Urothelium cell line (cell line): ENCODE measurements at places on chromosomes 5 and 9.

- peak; percentile 42 for DNase-seq
These were observed 974 bp downstream of the C9orf40 start for GRCh38 chr9:74951725-74952151.

DNA sequence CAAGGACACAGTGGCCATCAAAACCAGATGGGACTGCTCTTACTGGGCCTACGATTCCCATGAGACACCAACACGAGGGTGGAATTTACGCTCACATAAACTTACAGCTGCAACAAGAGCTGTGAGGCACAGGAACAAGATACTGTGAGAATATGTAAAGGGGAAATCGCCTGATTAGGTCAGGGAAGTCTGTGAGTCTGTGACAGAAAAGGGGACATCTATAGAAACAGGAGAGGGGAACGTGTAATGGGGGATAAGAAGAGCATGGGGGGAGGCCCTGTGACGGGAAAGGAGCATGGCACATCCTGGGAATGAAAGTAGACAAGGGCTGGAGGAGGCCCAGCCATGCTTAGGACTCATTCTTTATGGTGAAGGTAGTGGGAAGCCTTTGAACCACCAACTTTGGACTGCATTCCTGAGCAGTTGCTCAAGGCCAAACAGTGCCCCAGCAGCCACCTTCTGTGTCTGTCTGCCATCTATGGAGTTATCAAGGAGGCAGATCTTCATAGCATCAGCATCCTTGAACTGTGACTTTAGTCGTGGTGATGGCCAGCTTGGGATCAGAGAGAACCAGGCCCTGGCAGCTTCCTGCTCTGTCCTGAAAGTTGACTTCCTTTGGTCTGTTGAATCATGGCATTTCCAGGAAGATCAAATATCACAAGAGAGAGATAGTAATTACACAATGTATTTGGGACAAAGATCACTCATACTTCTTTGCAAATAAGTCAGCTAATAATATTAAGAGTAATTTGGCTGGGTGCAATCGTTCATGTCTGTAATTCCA, 87.9 kb upstream of the FAM169A start:
- DNase-seq, result peak; percentile 43

GRCh38 chr5:176492431-176492830, 44.2 kb downstream of the FAF2 start:
- no peak for DNase-seq

- DNase-seq, result no peak
These were observed 62.6 kb upstream of the DMAC1 start for GRCh38 chr9:7862170-7862569.

DNA sequence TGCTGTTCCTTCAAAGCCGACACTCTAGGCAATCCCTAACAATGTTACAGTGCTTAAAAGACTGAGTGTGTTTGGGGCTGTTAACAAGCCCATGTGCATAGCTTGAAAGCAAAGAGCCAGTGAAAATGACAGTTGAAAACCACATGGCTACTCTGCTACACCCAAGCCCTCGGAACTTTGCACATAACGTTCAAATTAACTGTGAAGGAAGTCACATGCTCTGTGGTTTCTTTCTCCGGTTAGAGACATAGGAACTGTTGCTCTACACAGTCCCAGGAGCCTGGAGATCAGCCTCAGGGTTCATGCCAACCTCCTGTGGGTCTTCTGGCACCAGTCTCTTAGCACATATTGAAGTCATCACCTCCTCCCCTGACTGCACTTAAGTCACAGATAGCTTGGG, 51.1 kb downstream of the C9orf152 start:
- no peak for DNase-seq

GRCh38 chr5:115050866-115051265, 118.8 kb downstream of the TRIM36 start:
- no peak for DNase-seq

DNA sequence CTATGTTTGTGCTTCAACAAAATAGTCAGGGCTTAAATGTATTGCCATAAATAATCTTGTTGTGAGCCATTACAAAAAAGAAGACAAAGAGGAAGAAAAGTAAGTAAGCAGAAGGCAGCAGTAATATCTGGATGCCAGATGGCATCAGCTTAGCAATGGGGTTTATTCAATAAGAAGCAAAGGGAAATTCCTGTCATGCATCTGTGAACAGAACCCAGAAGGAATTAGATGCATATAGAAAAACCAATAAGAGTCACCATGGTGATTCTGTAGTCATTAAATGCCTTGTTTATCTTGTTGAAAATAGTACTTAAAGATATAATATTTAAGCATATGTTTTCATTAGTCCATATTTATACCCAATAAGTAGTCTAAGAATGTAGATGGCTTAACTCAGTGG, 216.0 kb downstream of the ADAMTSL1 start:
- no peak for DNase-seq

DNA sequence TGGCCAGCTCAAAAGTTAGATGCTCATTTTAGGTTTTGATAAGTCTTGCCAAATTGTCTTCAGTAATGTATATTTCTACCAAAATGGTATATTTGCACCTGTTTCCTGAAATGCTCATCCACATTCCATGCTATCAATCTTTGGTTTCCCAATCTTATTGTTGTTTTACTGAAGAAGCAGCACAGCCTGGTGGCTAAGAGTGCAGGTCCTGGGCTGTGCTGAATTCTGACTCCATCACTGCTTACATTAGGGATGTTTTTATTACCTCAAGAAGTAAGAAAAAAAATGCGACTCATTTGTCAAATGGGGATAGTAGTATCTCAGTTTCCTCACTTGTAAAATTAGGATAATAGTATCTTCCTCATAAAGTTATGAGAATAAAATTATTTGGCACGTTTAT, 13.6 kb upstream of the S100Z start:
- no peak for DNase-seq

DNA sequence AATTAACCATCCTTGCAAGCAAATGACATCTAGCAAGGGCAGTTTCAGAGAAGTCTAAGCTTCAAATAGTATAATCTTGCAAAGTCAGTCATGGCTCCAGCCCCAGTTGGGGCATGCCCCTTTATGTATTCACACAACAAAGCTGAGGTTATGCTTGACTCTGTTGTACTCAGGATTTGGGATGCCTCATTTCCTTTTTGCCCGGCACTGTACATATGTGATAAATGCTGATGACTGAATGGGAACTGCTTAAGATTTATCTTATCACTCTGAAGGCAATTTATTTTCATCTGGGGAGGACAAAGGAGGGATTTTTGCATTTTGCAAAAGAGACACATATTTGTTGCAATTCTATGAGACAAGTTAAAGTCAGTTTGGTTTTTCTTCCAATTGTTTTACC, 219.2 kb downstream of the TRPM3 start:
- no peak for DNase-seq

DNA sequence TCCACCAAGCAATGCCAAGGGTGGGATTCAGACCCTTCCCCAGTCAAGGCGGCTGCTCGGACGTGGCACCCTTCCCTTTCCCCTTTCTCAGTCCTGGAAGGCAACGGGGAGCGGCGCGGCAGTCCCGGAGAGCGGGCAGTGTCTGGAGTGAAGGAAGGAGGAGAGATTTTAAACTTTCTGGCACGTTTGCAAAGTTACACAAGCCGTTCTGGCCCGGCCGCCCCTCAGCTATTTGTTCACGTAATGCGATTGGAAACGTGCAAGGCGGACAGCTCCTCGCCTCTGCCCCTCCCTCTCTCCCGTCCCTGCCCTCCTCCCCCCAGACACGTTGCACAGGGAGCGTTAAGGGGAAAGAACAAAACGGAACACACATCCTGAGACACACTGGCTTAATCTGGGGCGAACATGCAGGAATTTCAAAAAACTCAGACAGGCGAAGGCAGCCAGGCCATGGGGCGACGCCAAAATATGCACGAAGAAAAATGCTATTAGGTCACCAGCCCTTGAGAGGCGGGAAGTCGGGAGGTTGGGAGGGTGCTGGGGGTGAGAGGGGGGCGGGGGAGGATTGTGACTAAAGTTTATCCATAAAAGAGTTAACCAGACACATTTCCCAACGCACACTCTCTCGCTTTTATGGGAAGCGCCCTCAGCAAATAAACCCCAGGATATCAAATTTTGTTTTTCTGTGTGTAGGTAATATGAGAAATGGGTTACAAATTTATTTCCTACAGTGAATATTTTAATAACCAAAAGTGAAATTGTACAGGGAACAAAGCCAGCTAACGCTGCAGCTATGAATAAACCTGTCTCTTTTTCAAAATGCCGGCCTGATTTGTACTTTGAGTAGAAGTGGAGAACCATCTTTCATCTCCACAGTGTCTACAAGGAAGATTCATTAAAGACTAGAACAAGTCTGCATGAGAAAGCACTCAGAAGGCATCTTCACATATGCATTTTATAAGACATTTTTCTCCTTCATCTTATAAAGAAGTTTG, at the start of gene LOX:
LOX (minus strand) TSS at position 144 of the 995 bp plus-strand sequence. CDS start 274 bp downstream, outside the sequence.
- DNase-seq, result peak; percentile 81

DNA sequence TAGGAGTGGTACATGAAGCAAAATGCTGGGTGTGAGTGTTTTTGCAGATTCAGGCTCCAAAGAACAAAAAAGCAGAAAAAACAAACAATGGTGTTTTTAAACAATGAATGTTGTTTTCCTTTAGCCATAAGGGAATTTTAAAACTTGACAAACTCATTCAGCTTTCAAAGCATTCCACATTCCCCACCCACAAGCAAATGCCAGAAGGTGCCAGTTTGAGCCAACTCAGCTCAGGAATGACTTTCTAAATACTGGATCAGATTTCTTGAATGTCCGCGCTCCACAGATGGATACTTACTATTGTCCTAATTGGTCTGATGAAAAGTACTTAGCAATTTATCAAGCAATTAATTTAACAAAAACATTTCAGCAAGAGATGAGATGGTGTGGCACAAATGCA, 12.9 kb upstream of the MOB3B start:
- DNase-seq, result no peak

DNA sequence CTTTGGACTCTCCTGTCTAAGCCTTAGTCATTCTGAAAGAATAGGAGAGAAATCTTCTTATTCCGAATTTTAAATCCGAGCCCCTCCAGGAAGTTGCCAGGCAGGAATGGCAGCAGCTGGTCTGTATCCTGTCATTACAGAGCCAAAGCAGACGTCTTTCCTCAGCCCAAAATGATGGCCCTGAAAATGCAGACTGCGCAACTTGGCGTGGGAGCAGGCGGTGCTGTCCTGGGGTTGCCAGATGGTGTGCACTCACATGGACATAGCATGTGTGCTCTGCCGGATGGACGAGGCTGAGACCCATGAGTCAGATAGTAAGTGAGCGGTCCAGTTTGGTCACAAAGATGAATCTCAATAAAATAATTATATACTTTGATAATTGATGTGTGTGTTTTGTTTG, 410.4 kb downstream of the KCTD16 start:
- DNase-seq, result no peak

DNA sequence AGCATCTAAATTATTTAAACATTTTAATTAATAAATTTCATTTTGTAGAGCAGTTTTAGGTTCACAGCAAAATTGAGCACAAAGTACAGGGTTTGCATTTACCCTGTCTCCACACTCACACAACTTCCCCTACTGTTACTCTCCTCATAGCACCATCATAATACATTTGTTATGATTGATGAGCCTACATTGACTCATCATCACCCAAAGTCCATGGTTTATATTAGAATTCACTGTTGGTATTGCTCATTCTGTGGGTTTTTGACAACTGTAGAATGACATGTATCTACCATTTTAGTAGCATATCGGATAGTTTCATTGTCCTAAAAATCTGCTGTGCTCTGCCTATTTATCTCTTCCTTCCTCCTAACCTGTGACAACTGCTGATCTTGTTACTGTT, 411.1 kb upstream of the MPDZ start:
- DNase-seq, result no peak

DNA sequence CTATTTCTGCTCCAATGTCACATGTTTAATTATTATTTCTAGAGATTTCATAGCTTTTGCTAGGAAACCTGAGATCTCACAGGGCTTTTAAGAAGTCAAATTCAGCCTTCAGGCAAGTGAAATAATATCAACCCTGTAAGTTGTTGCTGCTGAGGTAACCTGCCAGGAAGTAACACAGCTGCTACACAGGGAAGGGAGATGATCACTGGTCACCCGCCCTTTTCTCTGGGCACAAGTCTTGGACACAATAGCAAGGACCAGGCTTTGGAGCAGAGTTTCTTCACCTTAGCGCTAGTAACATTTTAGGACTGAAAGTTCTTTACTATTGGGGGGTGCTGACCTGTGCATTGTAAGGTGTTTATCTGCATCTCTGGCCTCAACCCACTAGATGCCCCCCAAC, 50.1 kb downstream of the PTTG1 start:
- DNase-seq, result no peak

GRCh38 chr9:2015581-2016407, 647 bp downstream of the SMARCA2 start:
- peak; percentile 14 for DNase-seq

GRCh38 chr5:144812763-144813162, 642.1 kb downstream of the KCTD16 start:
- peak; percentile 9 for DNase-seq

DNA sequence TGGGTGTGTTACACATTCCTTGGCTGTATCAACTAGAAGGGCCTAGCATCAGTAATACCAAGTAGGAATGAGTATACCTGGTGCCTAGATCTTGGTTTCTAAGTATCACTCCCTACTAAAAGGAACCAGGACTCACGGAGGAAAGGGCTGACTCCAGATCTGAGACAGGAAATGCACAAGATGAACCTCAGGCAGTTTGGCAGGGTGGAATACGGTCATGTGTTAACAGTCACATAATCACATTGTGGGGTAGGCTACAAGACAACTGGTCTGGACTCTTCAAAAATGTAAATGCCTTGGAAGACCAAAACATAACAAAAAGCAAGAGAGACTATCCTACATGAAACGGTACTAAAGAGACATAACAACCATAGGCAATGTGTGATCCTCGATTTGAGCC, 158.8 kb downstream of the CRB2 start:
- no peak for DNase-seq

- DNase-seq, result no peak
These were observed 298.8 kb downstream of the ASTN2 start for GRCh38 chr9:117116084-117116483.

DNA sequence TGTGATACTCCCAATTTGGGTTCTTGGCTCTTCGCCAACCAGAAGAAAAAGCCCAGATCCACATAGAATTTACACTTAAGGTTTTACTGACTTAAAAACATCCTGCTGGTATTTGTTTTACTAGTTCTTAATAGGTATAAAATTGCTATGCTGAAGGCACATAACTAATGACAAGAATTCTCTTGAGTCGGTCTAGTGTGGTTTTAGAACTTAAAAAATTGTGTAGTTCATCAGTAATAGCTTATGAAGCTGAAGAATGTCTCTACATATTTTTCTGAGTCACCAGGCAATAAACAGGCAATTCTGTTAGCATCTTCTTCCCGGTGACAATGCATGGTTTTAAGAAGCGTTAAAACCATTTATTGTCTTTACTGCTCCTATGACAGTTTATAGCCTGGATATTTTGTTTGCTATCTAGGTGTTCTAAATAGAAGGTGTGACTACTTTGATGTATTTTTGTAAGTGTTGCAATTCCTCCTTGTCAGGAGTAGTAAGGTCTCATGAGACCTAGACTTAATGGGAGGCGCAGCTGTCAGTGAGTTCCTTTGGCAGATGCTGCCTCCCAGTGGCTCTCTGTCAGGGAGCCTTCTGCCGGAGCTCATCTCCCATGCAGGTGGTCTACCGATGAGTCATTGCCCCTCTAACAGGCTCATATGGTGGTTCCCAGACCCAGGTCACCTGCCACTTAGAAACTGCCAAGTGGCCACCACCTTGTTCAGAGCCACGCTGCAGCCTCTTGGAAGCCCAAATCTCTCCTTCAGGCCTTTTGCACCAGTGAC, 173.8 kb downstream of the MAST4 start:
- peak; percentile 21 for DNase-seq

GRCh38 chr9:118023644-118024043, 319.4 kb downstream of the TLR4 start:
- no peak for DNase-seq

GRCh38 chr5:9519537-9519936, 26.3 kb downstream of the SEMA5A start:
- DNase-seq, result no peak
